A172 (cell line): ENCODE measurements at places on chromosomes 6 and 20. TPM values are rescaled to one million over a fixed set of nuclear protein-coding genes. Genes with fewer than 3 reads are reported as not detected.

DNA sequence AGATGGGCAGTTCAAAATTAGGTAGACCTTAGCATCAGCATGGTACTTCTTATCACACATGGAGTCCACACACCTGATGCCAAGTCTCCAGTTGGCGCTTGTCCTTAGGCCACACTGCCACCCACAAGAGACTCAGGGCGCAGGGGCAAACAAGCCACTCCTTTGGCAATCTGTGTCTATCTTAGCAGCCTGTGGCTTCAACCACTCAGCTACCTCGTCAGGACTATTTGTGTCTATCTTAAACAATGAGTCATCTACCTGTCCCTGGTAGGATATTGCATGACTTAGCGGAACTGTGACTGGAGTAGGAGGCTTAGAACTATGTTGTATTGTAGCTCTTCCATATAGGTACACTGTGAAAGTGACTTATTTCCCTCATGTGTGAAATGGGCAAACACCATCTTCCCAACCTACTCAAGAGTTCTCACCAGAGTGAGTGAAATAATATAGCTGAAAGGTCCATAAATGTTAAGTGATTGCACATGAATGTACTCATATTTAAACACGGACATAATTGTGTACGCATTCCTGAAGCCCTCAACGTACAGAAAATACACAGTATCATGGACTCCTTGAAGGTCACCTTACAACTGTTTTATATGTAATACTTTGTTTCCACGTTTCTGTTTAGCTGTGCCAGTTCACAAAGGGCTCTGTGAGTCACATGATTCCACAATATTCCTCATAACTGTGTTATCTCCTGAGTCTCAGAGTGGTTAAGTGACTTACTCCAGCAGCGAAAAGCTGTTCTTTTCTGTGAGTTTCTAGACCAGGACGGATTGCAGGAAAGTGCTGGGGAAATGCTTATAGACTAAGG, 1.6 kb downstream of the TRIM27 start:
- peak; percentile 64 for DNase-seq

DNA sequence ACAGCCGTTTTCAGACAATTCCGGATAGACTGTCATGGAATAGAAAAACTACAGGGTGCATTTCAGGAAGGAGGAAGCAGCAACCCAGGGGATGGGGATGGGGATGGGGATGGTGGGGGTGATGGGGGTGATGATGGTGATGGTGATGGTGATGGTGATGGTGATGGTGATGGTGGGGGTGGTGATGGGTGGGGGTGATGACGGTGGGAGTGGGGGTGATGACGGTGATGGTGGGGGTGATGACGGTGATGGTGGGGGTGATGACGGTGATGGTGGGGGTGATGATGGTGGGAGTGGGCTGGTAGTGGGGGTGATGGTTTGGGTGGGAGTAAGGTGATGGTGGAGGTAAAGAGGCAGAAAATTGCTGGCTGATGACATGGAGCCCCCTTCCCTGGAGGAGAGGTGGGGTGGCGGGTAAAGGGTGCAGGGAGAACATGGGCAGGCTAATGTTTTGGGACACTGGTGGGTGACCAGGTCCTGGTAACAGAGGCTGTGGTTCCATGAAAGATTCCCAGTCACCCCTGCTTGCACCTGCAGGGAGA, 17.5 kb downstream of the LAMA5 start:
- no peak for DNase-seq

- no peak for DNase-seq
Observed at GRCh38 chr20:44370639-44371218, 15.2 kb downstream of the HNF4A start.

DNA sequence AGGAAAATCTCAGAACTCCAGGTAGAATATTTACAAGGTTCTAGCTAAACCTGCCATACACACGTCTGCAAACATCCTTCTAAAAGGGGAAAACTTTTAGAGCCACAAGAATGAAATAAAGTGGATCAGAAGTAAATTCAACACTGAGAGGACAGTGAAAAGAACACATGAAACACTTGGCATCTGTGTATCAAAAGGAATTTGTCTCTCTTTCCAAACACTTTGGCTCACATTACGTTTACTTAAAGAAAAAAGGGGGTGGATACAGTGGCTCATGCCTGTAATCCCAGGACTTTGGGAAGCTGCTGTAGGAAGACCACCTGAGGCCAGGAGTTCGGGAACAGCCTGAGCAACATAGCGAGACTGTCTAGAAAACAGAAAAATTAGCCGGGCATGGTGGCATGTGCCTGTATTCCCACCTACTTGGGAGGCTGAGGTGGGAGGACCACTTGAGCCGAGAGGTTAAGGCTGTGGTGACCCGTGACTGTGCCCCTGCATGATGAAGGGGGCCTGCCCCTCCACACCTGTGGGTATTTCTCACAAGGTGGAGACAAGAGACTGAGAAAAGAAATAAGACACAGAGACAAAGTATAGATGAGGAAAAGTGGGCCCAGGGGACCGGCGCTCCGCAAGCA, 35.4 kb downstream of the NINL start:
- no peak for DNase-seq

DNA sequence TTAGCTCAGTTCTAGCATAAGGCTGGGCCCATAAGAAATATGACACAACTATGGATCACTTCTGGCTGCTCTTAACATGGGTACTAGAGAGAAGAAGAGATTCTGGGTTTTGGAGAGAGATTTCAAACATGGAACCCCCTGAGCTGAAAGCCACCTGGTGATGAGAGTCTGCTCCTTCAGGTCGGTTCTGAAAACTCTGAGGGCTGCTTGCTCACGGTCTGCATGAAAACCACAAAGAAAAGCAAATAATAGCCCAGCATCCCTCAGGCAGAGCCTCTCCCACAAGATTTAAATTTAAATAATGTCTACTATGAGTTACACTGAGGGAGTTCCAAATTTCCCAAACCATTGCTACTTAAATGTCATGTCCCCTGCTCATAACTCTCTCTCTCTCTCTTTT, 301.5 kb downstream of the BMP7 start:
- DNase-seq, result no peak

Gene DACT2
- not detected in 2 replicates for total RNA-seq

Gene SSTR4
- total RNA-seq, result not detected in 2 replicates
